ENCODE measurements at places on chromosomes 6 and 20. TPM values are rescaled to one million over a fixed set of nuclear protein-coding genes. Genes with fewer than 3 reads are reported as not detected.

The BNIP5 gene
- not detected for total RNA-seq

The VGLL2 gene
- total RNA-seq = not detected

The BFSP1 gene
- total RNA-seq = 1.7 TPM

The GCNT2 gene
- 41.2 TPM for total RNA-seq

The FLRT3 gene
- total RNA-seq = 3.4 TPM

All from lung microvascular endothelial cell (primary cell).